Activated CD4-positive, alpha-beta T cell treated with anti-CD3 and anti-CD28 coated beads, Interleukin-2, amount 10 ng/mL, durations not matched to agents 7 days and 5 days (primary cell): ENCODE measurements at places on chromosomes 5 and 9. TPM values are rescaled to one million over a fixed set of nuclear protein-coding genes. Genes with fewer than 3 reads are reported as not detected.

DNA sequence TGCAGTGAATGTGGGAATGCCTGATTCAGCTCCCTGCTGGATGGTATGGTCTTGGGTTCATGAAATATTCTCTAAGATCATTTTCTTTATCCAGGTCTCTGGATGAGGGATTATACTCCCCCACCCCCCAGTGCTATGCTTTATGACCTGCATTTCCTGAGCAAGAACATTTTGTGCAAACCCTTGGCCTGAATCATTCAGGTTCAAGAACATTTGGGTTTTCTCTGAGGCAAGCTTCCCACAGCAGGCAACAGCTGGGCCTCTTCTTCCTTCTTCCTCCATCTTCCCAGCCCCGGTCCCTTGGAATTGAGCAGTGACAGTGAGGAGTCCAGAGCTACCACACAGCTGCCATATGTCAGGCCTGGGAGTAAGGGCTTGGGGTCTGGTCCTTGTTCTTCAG lies 58.6 kb upstream of the TNFSF15 start:
- DNase-seq, result no peak

GRCh38 chr5:123146696-123147095 lies 57.7 kb downstream of the PRDM6 start:
- no peak for DNase-seq

DNA sequence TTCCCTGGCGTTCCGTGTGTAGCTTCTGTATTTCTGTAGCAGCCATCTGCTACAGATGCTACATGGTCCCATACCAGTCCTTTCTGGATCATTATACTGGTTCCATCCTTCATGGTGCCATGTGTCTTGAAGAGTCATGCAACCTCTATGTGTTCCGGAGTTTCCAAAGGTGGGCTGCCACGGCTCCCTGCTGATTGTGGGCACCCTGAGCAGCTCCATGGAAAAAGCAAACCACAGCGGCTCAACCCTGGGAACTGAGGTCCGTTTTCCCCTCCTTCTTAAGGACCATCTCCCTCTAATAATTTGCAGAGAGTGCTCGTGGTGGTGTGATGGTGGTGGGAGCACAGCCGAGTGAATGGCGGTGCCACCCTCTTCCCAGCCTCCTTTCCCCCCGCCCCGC lies 600.4 kb downstream of the CCDC171 start:
- no peak for DNase-seq

Gene MUSK
- total RNA-seq, result not detected

Gene ABCA2
- total RNA-seq, result 67.7 TPM
